Activated CD4-positive, CD25-positive, alpha-beta regulatory T cell treated with anti-CD3 and anti-CD28 coated beads, Interleukin-2, amount 50 U/mL, for 24 hours (primary cell): ENCODE measurements at places on chromosomes 11 and 22.

- no peak for ATAC-seq
Measured at GRCh38 chr11:60699936-60700335, 524 bp downstream of the MS4A8 start.

DNA sequence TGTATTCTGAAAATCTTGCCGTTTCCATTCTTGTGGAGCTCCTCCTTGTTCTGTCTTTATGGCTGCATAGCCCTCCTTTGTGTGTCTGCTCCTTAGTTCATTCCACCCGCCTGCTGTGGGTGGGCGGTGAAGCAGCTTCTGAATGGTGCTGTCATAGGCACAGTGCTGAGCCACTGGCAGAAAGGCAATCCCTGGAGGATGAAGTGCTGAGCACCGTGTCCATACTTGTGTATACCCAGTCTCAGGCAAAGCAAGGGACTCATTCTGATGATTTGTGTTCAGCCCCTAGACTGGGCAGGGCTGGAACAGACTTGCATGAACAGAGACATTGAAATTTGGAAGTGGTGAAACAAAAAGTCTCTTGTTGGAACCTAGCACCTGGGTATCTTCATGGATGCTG, 134.9 kb downstream of the MYO18B start:
- no peak for ATAC-seq

DNA sequence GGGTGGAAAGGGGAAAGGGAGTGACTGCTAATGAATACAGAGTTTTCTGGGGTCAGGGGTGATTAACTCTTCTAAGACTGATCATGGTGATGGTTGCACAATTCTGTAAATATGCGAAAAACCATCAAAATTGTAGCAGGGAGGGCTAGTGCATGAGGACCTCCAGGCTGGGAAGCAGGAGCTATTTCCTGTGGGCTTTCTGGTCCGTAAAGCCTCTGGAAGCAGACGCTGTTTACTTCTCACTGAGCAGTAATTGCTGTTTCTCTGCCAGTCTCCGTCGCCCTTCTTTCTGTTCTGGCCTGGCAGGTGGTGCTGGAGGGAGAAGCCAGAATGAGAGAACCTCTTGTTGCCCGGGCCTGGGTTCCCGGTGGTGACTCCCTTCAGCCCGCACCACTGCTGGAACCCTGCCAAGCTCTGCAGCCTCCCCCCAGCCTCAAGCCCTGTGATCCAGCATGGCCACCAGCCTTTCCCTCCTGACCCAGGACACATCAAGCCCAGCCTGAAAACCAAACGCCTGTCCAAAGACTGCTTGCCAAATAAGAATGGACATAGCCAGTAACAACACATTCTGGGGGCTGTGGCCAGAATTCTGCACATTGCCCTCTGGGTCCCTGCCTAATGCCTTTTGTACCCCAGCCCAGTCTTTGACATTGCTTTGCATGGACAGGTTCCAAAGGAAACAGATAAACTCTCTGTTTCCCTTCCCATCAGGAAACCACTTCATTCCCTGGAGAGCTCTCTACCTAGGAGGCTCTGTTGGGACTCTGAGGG, 201.0 kb upstream of the NAV2 start:
- ATAC-seq = no peak

DNA sequence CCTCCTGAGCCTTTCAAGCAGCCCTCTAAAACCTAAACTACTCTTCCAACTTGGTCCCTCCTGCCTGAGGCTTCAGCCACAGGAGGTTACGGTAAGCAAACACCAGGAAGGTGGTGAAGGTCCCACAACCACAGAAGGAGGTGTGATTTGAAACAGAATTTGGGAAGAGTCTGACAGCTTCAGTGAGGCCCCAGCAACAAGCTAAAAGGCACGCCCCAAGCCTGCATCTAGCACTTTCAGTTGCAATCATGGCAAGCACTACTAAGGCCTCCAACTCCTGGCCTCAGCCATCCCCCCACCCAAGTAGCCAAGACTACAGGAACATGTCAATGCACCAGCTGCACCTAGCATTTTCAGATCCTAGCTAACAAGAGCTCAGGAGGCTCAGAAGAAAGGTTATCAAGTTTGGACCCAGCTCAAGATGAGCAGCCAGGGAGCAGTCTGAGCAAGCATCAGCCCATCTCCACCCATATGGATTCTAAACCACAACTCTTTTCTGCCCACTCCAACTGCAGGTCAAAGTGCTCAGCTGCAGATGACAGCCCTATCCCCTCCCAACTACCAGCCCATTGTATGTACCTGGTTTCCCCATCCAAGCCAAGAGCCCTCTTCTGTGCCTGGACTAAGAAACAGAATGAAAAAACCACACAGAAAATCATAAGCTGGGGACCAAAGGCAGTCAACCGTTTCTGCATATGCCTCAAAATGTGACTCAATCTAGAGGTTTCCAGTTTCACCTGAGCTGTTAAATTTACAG, 10.4 kb upstream of the AHNAK start:
- no peak for ATAC-seq

- no peak for ATAC-seq
Measured at GRCh38 chr11:134802116-134802515, 390.1 kb upstream of the B3GAT1 start.

DNA sequence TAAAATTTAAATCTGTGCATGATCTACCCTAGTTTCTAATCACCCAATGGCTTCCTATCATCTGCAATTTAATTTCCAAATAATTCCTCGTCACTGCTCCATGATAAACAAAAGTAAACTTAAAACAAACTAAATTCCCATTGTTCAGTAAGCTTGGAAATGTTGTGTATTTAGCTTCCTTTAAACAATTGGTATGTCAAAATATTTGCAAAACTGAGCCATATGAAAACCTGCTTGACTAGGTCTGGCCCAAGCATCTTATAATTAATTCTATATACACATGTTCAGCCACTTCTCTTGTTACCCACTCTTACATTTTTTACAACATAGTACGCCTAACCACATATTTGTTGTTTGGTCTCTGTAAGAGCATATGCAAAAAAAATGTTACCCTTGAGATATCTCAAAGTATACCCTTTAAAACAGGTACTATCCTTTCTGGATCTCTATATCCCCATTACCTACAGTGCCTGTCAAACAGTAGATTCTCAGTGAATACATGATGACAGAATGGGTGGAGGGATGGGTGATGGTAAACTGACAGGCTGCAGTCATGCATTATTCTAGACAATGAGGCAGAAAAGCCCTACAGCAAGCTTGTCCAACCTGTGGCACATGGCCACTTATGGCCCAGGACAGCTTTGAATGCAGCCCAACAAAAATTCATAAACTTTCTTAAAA, 1277.9 kb upstream of the TENM4 start:
- no peak for ATAC-seq
